ENCODE measurements at places on chromosomes 3 and 15.

DNA sequence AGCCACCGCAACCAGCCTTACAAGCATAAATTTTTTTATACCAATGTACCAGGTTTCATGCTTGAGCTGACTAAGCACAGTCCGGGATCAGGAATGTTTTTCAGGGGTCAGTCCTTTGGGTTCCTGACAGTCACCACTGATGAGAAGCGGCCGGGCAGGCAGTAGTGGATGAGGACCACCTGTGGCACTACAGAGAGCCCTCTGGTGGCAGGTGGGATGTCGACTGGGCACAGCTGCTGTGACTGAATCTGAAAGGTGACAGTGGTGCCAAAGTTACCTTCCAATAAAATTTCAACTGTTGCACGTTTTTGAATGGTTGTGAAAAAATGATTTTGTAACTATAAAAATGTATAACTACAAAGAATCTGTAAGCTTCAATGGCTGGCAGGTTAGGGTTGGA is 34.0 kb downstream of the TPRA1 start:
- no peak for DNase-seq

DNA sequence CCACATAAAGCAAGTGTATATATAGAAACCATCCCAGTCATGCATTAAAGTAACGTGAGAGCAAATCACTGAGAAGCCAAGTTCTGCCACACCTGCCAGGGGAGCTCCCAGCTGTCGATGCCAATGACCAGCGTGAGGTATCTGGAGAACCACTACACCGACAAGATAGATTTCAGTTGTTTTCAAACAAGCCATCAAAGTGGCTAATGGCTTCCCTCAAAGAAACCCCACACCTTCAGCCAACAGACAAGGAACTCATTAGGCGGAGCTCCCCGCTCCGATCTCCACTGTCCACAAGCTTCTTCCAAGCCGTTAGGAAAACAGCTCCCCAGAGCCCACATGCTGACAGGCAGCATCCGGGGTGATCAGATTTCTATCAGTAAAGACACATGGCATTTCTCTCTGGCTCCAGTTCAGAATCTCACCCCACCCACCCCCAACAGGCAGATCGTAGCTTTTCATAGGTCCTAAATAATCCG is 54.2 kb upstream of the SPATA12 start:
- DNase-seq, result no peak

DNA sequence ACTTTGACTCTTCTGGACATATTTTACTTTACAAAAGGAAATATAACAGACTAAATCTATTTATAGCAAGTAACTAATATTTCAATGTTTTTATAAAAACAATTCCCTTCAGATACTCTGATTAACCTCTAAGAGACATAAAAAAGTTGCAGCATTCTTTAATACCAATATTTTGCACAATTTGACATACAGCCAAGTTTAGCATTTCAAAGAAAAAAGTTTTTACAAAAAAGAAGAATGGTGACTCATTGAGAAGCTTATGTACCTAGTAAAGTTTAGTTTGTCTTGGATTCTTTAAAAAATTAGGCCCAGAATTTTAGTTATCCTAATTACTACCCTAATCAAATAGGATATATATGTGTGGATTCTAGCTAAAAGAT is 17.6 kb downstream of the DAZL start:
- no peak for DNase-seq

DNA sequence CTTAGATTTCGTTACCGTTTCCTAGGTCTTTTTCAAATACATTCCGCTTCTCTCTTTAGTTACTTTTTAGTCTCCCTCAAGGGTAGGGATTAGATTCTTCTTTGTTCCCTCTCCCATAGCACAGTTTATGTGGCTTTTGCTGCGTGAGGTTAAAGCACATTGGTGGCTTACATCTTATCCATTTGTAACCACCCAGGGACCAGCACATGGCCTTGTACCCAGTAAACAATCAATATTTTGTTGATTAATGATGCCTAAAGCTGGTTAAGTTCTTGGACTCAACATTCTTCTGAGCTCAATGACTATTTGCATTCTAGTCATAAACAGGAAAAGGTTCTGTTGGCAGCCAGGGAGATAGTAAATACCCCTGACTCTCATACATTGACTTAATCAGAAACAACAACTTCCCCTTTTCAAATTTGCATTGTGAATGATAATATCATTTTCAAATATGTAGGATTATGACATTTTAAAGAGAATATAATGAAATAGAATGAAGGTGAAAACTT is 60.2 kb downstream of the CACNA1D start:
- DNase-seq, result no peak

GRCh38 chr3:182683858-182684257 is 109.4 kb upstream of the ATP11B start:
- no peak for DNase-seq

- no peak for DNase-seq
Measured at GRCh38 chr3:25593001-25593400, 71.7 kb downstream of the TOP2B start.

DNA sequence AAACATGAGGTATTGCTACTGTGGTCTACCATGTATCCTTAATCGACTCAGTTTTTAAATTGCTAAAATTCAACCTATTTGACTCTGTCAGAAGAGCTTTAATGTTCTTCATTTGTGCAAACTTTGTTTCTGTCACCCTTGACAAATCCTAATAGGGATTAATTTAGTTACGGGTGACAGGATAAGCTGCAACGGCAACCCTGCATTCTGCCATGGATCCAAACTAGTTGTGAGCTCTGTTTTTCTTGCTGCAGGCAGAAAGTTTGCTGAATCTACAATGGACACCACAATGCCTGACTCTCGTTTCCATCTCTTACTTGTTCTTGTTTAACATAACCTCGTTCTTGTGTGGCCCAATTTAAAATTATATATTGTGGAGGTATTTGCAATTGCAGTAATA is 352.3 kb downstream of the ROBO2 start:
- no peak for DNase-seq

GRCh38 chr3:54955941-54956340 is 28.1 kb upstream of the LRTM1 start:
- no peak for DNase-seq

DNA sequence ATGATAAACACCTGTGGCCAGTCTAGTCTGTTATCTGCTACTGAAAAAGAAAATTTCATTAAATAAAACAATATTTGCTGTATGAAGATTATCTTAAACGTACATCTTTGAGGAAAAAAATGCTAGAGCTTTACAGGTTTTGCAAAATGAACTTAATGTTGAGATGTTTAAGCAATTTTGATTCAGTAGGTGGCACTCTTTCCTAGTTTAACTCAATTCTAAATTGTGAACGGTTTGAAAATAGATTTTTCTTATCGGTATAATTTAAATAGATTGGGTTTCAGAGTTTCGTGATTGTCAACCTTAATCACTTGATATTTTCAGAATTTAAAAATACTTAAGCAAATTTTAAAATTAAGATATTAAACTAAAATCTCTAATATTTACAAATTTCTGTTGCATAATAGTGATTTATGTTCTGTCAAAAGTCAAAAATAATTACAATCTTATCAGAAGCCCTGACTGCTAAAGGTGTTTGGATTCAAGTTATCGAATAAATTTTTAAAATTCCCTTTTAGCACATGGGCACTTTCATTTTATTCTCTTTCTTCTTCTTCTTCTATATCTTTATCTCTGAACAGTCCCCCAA is 7.0 kb upstream of the RNF111 start:
- DNase-seq, result no peak

DNA sequence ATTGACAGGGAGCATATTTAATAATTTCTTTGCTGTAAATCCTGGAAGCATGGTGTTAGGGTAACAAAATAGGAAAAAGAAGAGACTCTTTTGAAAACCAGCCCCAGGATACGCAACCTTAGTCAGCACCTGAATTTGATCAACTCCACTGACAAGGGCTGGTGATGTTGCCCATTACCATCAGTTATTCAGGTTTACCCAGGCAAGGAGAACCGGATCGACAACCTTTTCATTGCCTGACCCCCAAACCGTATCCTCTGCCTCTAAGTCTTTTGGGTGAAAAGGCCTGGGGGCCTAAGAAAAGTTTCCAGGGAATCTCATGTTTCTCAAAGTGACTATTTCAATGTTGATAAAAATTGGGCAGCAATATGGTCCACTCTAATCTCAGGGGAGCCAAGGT is 313.3 kb downstream of the KBTBD8 start:
- no peak for DNase-seq

GRCh38 chr3:187064210-187065115 is 74.8 kb downstream of the RPL39L start:
- no peak for DNase-seq

DNA sequence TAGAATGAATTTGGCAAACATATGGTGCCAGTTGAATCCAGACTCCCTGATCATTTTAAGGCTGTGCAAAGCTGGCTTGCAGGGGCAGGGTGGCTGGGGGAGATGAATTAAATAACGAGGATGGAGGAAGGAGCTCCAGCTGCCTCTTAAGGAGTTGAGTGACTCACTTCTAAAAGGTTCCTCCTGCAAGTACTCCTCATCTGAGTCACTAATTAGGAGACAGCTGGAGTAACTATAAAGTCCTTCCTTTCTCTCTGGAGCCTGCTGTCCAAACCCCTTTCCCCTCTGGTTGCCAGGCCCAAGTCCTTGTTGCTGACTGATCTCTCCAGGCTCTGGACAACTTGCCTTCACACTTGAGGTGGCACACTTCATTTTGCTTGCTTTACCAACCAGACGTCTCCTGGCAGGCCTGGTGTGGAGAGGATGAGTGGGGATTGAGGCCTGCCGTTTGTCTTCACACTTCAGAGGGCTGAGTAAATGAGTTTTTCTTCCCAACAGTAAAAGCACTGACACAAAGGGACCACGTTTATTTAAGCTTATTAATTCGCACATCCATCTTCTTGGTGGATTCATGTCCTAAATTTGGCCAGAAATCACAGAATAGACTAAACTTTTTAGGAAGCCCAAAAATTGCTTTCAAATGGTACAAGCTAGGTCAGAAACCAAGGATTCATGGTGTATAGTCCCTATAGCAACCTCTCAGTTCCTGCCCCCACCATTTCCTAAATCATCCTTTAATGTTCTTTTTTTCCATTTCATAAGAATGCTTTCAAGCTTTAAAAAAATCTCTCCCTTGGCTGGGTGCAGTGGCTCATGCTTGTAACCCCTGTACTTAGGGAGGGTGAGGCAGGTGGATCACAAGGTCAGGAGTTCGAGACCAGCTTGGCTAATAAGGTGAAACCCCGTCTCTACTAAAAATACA is 90.5 kb upstream of the MYRIP start:
- no peak for DNase-seq

DNA sequence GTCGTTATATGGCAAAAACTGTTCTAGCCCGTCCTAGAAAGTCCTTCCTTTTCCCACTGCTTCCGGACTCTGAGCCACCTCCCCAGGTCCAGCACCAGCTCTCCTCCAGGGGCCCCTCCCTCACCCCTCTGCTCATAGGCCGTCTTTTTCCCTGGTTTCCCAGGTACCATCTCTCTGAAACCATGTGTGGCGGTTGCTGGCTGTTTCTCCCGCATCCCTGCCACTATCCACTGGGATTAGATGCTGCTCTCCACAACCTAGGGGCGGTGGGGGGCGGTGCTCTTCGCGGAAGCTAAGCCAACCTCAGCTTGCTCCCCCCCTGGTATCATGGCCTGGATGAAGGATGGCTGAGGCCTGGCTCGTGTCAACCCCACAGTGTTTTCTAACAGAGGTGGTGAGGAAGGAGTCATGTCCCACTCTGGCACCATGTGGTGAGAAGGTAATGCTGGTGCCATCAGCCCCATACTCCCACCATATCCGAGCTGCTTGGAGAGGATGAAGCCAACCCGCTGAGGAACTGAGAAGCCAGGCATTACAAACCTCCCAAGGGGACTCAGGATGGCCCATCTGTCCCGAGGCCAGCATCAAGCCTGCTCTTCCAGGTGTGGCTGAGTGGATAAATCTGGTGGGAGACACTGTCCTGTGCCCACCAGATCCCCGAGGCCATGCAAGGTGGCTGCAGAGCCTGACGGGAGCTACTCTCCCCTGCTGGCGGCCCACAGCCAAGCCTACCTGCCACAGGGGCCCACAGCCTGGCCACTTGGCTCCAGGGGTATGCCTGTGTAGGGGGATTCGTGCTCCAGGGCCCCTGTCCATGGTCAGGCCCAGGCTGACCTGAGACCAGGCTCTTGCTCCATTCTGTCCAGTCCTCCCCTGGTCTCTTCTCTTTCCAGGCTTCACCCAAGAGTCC is 27.9 kb upstream of the SLC41A3 start:
- no peak for DNase-seq

GRCh38 chr3:7275396-7275795 is 414.5 kb downstream of the GRM7 start:
- DNase-seq, result no peak

- DNase-seq, result no peak
Measured at GRCh38 chr3:195839260-195840010, 27.7 kb upstream of the MUC4 start.

GRCh38 chr3:197204736-197205135 is 93.7 kb downstream of the DLG1 start:
- DNase-seq, result no peak

DNA sequence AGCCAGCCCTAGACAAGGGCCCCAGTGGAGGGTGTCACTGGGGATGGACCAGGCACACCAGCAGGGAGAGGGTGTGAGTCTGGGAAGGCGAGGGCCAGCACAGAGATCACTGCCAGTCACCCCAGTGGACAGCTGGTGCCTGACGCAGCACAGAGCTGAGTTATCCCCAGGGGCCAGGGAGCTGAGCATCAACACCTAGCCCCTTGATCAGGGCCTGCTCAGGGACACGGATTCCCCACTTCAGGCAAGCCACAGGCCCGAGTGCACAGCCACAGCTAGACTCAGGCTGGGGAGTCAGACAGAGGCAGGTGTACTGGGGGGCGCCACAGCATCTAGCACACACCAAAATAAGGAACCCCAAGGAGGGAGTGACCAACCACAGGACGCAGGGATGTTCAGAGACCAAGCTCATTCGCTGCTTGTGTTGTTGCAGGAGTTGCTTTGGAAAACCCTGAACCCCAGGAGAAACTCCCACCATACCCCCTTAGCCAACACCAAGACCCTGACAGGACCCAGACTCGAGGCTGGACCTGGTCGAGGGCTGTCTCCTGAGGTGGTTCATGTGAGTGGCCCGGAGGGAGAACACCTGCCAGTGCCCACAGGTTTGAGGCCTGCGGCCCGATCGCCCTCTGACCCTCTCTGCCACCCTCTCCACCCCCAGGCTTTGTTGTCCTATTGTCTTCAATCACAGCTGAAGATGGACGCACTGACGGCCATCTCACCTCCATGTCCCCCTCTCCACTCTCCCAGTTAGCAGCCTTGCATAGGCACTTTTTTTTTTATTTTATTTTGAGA is 146.8 kb downstream of the TPRA1 start:
- no peak for DNase-seq

DNA sequence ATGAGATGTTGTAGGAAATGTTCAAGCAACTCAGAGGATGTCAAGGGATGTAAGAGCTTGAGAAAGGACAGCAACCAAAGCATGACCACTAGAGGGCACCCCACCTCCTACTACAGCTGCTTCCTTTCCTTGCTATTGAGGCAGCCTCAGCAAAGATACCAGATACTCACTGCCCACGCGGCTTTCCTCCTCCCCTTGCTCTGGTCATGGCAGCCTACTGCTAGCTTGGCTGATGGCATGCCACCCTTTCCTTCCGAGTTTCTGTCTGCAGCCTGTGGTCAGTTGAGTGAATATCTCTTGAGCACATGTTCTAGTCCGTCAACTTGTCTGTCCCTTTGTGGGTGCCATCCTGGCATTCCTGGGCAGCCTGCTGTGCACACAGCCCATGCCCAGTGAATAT is 4.4 kb upstream of the CXCR6 start:
- peak; percentile 93 for DNase-seq
